ENCODE measurements at places on chromosomes 13 and 19.

- DNase-seq, result no peak
Observed at GRCh38 chr13:97019236-97019635, 25.0 kb upstream of the OXGR1 start.

DNA sequence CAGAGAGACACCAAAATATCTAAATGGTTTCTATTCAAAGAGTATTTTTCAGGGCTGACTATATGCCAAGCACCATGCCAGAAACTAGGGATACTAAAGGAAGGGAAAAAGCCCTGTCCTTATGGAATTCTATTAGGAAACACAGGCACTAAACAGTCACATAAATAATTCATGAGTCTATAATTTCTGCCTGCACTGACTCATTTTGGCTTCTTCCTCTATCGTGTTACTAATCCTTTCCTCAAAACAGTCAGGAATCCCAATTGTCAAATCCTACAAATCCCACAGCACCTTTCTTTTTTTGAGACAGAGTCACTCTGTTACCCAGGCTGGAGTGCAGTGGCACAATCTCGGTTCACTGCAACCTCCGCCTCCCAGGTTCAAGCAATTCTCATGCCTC, 29.2 kb downstream of the XPO4 start:
- no peak for DNase-seq

DNA sequence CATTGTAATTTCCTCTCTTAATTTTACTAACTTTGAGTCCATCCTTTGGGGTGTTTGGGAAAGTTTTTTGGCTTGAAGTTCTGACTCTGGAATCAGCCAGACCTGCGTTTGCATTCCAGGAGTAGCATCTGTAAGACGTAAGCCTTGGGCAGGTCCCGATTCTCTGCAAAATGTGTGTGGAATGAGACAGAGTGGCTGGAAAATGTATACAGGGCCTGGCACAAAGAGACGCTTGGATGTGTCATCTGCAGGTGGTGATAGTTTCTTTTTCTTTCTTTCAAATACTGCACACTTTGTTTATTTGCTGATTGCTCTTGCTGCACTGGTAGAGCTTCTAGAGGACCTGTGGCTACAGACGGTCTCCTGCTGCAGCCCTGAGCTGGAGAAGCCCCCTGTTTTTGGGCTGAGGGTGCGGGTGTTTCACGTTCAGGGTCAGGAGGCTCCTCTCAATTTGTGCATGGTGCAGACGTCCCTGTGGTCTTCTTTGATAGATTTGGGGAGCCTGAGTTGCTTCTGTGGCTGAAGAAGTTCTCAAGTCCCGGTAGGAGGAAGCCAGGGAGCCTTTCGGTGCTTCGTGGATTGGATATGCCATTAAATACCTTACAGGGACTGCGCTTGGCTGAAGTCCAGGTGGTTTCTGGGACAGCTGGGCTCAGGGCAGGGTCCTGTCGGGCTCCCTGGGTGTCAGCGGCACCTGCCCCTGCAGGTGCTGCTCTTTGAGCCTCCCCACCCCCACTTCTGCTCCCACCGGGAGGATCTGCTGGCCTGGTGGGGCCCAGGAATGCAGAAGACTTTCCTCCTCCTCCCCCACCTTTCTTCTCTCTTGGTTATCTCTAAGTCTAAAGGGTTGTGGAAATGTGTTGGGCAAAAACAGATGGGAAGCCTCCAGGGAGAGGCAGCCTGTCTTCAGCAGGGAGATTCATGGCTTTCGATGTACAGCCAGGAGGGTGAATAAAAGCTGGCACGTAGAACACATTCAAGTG, 44.0 kb upstream of the GAS6 start:
- DNase-seq, result no peak

DNA sequence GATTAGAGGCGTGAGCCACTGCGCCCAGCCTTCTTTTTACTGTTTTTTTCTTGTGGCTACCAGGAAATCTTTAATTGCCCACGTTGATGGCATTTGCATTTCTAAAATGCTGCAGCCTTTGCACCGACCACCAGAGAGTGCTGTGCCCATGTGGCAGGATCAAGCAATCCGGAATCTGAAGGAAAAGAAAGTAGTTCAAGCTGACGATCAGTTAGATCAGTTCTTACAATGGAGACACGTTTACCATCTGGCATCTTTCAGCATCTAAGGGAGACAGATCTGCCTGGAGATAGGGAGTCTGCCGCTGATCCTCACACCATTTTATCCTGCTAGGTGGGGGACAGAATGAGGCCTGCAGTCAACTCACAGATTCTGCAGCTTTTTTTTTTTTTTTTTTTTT, 19.9 kb downstream of the TINCR start:
- DNase-seq, result no peak

DNA sequence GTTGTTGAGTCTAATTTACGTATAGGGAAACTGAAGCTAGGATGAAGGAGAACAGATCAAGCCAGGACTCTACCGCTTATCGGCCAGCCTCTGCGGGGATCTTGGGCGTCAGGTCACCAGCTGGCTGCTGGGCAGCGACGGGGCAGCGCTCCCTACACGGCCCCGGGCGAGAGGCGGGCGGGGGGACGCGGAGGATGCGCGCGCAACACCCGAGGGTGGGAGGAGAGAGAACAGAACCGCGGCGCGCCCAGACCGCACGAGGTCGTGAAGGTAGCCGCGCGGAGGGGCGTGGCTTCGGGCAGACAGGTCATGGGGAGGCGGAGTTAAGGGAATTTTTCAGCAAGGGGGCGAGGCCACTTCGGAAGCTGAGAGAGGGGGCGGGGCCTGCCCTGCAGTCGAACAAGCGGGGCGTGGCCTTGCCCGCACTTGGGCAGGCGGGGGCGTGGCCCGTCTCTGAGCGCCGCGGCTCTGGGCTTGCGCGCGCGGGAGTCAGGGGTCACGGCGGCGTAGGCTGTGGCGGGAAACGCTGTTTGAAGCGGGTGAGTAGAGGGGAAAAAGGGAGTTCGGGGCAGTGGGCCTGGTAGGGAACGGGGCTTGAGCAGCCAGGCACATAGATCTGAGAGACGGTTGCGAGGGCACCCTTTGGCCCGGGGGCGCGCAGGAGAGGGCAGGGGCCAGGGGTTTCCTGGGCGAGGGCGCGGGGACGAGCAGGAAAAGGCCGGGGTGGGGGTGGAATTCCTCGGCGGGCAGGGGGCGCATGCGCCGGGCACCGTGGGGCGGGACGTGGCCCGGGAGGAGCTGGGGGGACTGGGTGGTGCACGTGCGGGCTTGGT, at the start of gene POLD1:
Gene POLD1, plus strand, starts transcription at position 496 of the 833 bp plus-strand sequence. CDS start 14,505 bp downstream, outside the sequence.
- DNase-seq, result peak; percentile 99

- no peak for DNase-seq
Observed at GRCh38 chr13:27012482-27013197, 159.0 kb downstream of the USP12 start.
